ENCODE measurements at places on chromosomes 2 and 18.

DNA sequence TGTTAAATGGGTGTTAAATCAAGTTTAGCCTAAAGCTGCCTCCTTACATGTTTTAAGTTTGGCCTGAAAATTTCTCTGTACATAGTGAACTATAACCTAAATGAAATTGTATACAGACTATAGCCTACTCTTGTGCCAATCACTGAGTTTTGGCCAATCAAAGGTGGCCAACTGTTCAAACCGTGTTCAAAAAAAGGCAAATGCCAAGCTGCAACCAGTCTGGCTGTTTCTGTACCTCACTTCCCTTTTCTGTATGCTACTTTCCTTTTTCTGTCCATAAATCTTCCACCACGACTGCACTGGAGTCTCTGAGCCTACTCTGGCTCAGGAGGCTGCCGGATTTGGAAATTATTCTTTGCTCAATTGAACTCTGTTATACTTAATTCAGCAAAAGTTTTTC lies 121.0 kb downstream of the SPOPL start:
- DNase-seq, result no peak

DNA sequence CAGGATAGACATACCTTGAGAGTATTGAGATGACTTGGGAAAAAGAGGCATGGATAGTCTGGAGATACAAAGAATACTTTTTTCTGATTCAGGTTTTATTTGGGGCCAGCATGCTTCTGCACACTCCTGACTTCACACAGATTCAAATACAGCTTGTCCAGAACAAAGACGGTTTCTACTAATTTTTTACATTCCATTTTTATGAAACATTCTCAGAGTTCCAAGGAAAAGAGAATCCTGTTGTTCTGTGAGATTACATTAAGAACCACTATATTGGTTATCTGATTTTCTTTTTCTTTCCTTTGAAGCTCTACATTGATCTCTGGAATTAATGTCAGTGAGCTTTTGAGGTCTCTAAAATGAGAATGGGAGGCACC lies 41.0 kb downstream of the PTPRM start:
- no peak for DNase-seq

DNA sequence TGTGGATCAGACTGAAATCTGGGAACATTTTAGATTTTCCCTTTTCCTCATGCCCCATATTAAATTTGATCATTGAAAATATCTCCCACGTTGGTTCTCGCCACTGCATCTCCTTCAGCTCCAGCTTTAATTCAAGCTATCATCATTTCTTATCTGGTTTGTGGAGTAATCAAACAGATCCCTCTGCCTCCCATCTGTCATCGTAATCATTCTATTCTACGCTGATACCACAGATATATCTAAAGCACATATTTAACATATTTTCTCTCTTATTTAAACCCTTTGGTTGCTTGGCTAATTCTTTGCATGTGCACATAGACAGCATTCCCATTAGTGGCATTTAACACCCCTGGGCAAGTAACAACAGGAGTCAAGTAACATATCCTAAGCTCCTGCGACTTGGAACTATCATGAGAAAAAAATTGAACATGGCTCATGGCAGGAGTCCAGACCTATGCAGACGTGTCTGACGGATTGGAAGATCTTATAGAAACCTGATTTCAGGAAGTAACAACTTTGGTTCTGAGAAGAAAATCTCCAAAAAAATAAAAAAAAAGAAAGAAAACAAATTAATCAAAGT lies 158.8 kb upstream of the KYNU start:
- no peak for DNase-seq

- DNase-seq, result no peak
Observed at GRCh38 chr2:85972355-85972754, 83.6 kb upstream of the ST3GAL5 start.

- DNase-seq, result no peak
Observed at GRCh38 chr2:1153920-1154319, 203.3 kb downstream of the SNTG2 start.

DNA sequence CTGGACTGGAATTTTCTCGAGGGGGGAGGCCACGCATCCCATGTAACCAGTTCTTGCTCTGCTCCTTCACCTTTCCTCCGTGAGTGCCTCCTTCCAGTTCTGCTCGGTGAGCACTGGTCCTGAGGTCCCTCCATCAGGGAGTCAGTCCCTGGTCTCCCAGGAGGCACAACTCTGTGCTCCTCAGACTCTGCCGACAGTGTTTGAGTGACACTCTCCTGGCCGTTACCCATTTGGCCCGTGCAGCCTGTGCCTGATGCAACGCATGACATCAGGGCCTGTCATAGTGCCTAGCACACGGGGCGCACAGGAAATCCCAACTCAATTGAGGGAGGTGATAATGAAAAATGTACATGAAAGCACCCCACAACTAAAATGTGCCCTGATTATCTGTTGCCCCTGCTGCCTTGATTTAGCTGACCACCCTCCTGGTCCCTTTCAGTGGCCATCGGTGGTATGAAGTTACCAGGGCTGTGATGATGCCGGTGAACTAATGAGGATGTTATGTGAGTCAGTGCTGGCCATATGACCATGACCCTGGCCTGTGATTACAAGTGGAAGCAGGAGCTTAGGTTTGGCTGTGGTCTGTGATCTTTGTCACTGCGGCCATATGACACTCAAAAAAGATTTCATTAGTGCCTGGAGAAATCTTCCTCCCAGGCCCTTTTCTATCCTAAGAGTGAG lies 144.6 kb downstream of the TDRD15 start:
- no peak for DNase-seq

GRCh38 chr18:67453901-67454300 lies 62.6 kb downstream of the DSEL start:
- no peak for DNase-seq
